ENCODE measurements at places on chromosomes 1 and 21.

- DNase-seq = no peak
These were observed 232.4 kb upstream of the AJAP1 start for GRCh38 chr1:4421986-4422385.

DNA sequence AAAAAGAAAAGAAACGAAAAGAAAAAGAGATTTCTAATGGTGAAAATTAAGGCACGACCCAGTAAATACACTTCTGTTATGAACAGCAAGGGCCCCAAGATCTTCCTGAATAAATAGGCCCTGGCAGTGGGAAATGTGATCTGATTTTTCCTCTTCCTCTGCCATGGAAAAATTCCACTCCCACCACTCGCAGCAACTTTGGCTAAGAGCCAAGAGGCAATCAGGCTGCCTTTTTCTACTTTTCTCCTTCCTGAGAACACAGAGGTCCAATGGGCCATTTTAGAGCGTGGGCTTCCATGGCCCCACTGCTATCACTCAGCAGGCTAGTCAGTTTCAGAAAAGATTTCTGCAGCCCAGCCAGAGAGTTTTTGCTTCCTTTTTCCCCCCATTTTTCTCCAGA is 33.7 kb upstream of the AK4 start:
- no peak for DNase-seq

- DNase-seq = no peak
These were observed 27.2 kb upstream of the SLC22A15 start for GRCh38 chr1:115949156-115949555.

- DNase-seq = no peak
These were observed 35.8 kb downstream of the EPHX1 start for GRCh38 chr1:225845571-225846259.

- no peak for DNase-seq
These were observed 53.1 kb upstream of the CACNA1E start for GRCh38 chr1:181430015-181430885.

DNA sequence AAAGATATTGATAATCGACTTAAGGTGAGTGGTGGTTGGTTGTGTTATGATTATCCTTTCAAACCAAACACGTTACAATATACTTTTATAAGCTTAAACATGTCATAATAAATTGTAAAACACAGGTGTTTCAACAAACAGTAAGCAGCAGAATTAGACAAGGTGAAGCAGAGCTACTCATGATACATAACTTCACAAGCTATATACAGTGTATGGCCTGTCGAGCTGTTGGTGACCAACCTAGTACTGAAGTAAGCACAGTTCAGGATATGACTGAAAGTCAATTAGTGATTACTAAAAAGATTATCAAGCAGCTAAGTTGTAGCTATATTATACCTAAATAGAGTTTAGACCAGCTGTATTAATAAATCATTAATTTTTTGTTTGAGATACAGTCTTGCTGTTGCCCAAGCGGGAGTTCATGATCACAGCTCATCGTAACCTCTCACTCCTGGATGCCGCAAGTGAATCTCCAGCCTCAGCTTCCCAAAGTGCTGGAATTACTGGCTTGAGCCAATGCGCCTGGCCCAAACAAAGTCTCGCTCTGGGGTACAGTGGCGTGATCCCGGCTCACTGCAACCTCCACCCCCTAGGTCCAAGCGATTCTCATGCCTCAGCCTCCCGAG is 148.1 kb downstream of the EIF4G3 start:
- DNase-seq = no peak

GRCh38 chr1:17211377-17211776 is 6.4 kb downstream of the PADI1 start:
- DNase-seq = no peak

DNA sequence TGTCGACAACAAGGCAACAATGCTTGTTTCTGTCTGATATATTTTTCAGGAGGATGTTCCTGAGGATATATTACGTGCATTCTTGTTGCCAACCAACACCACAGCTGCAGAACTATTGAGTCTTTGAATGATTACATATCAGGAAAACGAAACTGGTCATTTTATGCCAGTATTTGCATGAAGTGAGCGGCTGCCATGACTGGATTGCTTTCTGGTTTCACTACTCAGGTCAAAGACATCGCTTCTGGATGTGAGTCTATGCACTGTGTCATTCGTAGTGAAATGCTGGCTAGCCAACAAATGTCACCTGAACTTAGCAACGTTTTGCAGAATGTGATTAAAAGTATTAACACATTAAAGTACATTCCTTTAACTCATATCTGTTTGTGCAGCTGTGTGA is 35.8 kb upstream of the OLFM3 start:
- DNase-seq = no peak

- DNase-seq = no peak
These were observed 6.7 kb downstream of the CHI3L2 start for GRCh38 chr1:111234258-111234657.

DNA sequence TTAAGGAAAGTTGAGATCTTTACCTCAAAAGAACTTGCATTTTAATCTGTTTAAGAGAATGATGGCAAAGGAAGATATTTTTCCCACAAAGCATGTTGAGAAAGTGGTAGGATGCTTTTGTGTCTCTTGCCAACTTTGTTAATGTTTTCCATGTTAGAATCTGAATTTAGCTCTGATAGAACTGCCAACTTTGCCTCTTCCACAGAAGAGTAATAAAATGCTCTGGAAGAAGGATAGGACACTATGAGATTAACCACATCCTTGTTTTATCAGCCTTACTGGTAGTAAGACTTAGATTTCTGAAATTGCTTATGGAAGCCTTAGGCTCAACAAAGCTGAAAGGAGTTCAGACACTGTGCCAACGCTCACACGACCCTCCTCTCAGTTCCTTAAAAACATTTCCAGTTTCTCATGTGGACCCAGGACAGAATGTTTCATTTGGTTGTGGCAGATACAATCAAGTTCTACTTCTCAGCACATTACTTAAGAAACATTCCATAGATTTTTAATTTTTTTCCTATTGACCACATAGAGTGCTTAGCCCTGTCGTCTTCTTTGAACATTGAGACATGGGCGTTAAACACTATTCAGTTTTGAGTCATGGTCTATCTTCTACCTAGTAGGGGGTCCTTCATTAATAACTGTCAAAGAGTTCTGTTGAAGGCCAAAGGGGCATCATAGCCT is 59.0 kb downstream of the MTR start:
- no peak for DNase-seq

GRCh38 chr1:17599291-17599953 is 59.9 kb downstream of the ARHGEF10L start:
- DNase-seq = no peak
